ENCODE measurements at places on chromosomes 5 and 9.

DNA sequence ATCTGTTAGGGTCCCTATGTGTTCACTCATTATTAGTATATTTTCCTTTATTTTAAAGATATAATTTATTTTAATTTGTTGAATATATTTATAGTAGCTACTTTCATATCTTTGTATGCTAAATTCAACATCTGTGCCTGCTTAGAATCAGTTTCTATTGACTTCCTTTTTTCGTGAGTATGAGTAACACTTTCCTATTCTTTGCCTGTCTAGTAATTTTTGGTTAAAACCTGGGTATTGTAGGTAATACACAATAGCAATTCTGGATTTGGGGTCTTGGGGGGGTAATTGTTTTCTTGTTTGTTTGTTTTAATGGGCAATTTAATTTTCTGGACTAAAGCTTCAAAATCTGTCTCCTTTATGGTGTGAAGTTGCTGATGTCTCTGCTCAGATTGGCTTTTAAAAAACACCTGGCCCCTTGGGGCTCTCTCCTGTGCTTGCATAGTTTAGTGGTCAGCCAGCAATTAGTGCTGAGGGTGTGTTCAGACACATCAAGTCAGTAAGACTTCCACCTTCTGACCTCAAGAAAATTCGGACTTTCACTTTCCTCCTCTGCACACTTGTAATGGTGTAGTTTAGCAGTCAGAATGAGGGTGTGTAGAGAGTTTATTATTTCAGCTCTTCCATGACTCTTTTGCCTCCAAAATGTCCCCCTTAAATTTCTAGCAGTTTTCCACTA is 124.4 kb upstream of the MAP1B start:
- no peak for DNase-seq

- DNase-seq, result no peak
These were observed 78.4 kb upstream of the DAB2 start for GRCh38 chr5:39503155-39503554.

DNA sequence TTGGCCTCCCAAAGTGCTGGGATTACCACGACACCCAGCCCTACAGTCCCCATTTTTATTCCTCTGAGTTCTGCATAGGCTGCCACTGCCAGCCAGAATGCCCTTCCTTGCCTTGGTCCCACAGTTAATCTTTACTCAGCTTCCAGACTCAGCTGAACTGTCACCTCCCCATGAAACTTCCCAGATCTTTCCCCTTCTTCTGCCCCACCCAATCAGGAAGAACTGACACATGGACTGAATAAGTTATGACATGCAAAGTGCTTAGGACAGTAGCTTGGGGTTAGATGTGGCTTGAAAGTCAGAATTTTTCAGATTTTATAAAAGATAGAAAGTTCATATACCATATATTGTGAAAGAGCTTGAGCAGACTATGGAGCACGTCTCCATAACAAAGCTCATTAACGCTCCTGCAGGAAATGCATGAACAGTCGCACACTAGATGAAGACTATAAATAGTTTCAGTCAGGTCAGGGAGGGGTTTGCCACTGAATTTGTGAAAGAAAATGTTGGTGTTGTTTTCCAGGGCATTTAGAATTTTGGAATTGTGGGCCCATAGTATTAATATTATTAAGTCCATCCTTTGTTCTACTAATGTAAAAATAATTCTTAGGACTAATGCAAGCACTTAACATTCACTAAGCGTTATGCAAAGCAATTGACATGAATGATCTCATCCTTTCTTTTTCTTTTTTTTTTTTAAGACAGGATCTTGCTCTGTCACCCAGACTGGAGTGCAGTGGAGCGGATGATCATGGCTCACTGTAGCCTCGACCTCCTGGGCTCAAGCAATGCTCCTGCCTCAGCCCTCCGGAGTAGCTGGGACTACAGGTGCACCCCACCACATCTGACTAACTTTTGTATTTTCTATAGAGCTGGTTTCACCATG is 36.1 kb upstream of the DENND1A start:
- DNase-seq, result no peak

- DNase-seq, result no peak
These were observed 92.2 kb downstream of the SEMA6A start for GRCh38 chr5:116482394-116482793.

GRCh38 chr5:110916381-110917049 is 155.0 kb upstream of the TSLP start:
- no peak for DNase-seq

DNA sequence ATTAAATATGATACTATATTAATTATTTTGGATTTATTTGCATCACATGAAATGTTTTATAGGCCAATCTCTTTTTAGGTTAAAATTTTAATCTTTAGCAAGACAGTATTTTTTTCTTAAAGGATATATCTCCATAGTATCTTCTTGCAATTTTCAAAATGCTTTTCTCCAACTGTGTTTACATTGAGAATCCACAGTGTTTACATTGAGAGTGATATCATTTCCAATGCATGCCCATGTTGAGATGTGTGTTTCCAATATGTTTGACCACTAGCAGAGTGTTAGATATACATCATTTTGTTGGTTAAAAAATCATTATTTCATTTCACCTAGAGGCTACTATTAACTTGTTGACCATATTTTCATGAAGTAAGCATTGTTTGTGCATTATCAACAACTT is 17.3 kb downstream of the VCAN start:
- DNase-seq, result no peak

- DNase-seq, result peak; percentile 67
These were observed 62.8 kb downstream of the PFDN1 start for GRCh38 chr5:140239939-140240700.

DNA sequence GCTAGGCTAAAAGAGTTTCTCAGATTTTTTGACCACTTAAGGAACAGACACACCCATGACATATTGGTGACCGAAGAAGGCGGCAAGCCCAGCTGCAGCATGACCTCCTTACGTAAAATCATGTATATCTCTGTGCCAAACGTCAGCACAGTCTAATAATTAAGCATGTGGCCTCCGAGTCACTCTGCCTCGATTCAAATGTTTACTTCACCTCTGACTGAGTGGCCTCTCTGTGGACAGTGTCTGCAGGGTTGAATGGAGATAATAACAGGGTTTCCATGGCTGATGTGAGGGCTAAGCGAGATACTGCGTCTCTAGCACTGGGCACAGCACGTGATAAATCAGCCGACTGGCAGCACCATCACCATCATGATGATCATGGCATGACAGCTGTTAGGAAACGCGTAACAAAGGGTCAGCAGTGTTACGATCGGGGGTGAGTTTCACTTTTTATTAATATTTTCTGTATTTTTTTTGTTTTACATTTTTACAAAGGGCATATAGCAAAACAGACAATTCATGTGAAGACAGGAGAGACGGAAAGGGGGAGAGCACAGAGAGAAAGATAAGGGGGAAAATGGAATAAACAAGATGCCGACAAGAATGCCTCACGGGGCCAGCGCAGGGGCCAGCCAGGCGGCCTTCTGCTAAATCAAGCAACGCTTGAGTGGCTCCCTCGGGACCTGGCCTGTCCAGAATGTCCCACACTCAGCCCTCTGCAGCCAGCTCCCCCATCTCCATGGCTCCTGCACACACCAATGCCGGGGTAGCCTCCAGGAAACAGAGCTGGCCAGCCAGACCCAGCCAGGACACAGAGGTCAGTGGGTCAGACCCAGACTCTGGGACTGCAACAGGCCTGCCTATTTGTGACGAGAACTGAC is 60.3 kb downstream of the ADAMTS2 start:
- peak; percentile 81 for DNase-seq

- no peak for DNase-seq
These were observed 94.3 kb downstream of the STRBP start for GRCh38 chr9:123174079-123174478.

DNA sequence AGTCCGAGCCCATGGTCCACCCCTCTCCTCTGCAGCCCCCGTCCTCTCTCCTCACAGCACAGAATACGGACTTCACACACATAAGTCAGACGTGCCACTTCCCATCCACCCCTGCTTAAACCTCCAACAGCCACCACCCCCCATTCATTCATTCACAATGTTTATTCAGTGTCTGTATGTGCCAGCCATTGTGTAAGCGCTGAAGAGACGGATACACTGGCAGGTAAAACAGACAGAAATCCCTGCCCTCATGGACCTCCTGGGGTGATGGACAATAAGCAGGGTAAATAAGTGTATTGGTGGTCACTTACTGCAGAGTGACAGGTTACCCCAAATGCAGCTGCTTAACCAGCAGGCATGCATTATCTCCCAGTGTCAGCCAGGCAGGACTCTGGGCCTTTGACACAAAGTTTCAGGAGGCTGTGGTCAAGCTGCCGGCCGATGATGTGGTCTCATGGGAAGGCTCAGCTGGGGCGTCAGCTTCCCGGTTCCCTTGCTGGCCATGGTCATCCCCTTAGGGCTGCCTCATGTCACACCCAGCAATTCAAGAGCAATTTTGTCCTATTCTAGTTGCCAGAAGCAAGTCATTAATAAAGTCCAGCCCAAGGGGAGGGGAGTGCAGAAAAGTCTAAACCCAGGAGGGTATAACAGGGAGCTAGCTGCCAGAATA is 1.8 kb upstream of the PAXX start:
- DNase-seq, result no peak

DNA sequence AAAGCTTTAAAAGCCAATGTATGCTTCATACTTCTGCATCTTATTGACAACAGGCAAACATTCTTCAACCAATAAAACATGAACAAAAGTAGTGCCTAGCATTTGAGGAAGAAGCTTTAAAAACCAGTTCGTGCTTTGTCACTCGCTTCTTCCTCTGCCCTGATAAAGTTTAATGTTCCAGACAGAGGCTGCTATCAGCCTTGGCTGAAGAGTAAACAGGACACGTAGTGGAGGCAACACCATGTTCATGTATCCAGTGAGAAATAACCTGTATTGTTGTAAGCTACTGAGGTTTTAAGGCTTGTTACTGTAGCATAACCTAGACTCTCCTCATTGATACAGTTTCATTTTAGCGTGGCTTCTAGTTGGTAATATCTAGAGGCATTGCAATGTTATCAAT is 3.2 kb upstream of the FUBP3 start:
- DNase-seq, result no peak

DNA sequence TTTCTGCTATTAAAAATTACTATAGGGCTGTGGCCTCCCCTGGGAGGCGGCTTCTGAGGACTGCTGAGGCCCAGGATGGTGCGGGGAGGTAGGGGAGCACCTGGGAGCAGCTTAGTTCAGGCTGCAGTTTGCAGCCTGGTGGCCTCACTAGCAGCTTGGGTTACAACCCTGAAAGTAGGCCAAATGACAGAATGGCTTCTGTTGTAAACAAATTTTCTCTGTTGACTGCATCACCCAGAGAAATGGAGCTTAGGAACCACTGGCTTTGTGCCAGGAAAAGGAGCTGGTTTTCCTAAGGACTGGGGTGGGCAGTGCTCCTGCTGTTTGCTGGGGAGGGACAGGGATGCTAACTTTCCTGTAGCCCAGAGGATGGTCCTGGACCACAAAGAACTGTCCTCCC is 130.3 kb downstream of the ENTREP1 start:
- DNase-seq, result no peak

DNA sequence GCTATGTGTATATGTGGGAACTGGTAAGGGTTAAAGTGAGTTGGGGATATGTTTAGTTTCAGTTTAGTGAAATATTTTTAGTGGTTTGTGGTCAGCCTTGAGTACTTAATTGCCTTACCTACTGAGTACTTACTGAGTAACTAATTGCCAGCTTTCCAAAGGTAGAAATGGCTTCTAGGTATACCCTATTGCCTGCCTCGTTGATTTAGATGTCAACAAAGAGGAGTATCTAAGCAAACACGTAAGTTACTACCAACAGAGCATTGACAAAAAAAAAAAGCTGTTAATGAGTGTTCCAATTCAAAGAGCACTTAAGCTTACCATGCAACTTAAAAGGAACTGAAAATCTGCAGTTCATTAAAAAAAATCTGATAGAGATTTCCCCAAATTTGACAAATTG is 8.8 kb downstream of the ATP10B start:
- no peak for DNase-seq

DNA sequence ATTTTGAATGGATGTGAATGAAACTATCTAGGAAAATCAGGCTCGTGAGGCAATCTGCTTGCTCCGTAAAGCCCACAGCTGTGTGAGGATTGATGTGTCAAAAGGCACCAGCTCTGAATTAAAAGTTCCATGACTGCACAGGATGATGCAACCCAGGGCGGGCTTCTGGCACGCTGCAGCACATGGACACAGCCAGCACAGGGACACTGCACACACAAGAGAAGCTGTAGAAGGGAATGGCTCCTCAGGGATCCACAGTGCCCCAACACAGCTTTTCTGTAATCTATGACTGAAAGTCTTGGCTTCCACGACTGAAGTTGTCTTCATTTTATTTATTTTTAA is 151.0 kb downstream of the GCNT1 start:
- DNase-seq, result no peak

- DNase-seq, result no peak
These were observed 67.2 kb upstream of the STC2 start for GRCh38 chr5:173395257-173395932.

GRCh38 chr9:19782005-19782404 is 6.8 kb downstream of the SLC24A2 start:
- peak; percentile 33 for DNase-seq

GRCh38 chr5:120096413-120096812 is 367.7 kb upstream of the PRR16 start:
- DNase-seq, result no peak

DNA sequence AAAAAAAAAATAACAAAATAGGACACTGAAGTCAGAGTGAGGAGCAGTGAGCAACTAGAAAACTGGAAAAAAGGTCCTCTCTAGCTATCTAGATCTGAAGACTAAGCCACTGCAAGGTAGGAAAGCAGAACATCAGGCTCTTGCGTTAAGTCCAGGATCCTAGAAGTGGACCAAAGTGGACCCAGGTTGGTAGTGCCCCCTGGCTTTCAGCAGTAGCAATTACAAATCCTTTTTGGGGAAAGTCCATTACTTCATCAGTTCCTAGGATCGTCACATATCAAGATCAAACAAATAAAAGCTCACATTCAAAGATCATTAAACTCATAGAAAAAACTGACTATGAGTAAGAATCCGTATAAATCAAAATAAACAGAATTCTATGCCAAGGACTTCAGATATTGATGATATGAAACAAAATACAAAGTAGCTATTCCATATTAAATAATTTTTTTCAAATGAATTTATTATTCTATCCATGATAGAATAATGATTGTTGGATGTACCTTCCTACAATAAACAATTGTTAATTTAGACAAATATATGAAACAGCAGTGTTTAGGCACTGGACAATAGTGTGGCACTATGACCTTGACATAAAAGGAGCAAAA is 6.5 kb upstream of the RICTOR start:
- peak; percentile 7 for DNase-seq

- no peak for DNase-seq
These were observed 185.9 kb upstream of the ZNF618 start for GRCh38 chr9:113690055-113690740.

GRCh38 chr9:6711403-6711802 is 46.4 kb upstream of the KDM4C start:
- no peak for DNase-seq

- no peak for DNase-seq
These were observed 164.4 kb upstream of the SLC12A2 start for GRCh38 chr5:127919006-127919796.

DNA sequence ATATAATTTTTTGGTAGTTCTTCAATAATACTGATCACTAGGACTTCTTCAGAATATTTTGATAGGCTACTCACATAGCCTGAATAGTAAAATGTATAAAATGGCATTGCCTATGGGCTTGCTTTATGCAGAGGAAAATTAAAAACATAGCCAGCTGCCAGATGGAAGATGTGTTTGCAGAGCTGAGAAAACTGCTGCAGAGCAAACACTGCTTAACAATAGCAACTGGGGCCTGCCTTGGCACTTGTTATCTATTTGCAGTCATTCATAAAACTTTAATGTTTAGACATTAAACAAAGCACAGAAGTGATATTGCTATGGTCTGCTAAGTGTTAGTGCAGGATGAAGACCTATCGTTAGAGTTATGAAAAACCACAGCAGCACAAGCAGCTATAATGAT is 151.5 kb upstream of the SMC2 start:
- no peak for DNase-seq

GRCh38 chr5:149845601-149846000 is 99.0 kb downstream of the PDE6A start:
- no peak for DNase-seq
